CD8-positive, alpha-beta T cell (primary cell): ENCODE measurements at places on chromosomes 5 and 9.
A peak's percentile ranks its signal among the peaks of the same experiment; 100 is the strongest.

DNA sequence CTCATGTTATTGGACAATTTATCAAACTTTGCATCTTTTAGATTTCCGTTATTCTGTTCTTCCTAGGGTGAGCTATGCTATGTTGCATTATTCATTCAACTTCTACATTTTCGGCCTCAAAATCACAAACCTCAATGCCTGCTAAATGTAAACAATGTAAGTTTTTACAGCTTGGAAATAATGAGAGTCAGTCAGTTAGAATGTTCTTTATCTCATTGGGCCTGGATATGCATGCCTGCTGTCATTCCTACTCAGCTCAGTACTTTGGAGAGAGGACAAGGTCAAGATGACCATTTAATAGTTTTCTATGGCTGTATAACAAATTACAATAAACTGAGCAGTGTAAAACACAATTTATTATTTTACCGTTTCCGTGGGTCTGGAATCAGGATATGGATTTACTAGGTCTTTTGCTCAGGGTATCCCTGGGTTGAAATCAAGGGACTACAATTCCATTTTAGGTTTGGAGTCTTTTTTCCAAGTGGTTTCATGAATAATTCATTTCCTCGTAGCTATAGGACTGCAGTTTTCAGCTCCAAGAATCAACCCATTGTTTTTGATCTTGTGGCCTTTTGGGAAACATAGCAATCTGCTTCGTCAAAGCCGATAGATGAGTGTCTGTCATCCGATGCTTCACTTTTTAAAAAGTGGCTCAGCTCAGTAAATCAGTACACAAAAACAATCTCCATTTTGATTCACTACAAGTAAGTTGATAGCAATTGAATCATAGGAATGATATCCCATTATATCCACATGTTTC lies 1143.2 kb upstream of the CDH6 start:
- no peak for DNase-seq

- DNase-seq: peak; percentile 31
These were observed 601 bp downstream of the ERGIC1 start for GRCh38 chr5:172834415-172835289.

DNA sequence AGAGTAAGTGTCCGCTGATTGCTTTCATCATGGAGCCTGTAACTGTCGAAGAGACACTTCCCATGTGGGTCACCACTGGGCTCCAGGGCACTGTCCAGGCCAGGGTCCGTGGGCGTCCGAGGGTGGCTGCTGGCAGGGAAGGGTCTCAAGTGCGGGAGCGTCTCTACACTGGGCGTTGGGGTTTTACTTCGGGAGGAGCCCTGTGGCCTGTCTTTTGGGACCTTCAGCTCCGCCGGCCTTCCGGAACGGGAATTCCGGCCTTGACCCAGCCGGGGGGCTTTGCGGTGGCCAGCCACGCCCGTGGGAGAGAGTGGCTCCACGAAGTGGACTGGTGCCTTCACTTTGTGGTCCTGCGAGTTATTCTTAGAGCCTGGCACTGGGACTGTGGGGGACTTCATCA lies 86.2 kb downstream of the CAMSAP1 start:
- no peak for DNase-seq

DNA sequence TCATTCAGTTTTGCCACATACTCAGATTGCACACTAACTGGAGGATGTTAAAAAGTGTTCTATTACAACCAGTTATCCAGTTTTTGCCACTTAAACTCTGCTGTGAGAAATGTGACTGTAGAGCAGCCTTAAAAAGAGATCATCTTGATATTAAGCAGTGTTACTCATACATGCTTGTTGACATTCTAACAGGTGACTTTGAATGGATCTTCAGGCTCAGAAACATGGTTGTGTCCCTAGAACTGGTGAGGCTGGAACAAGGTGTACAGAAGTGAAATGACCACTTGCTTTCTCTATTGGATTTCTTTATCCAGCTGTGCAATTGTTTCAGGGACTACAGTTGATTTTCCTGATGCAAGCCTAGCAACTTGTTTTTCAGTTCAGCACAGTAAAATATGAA lies 166.1 kb upstream of the CCDC152 start:
- DNase-seq: no peak

- no peak for DNase-seq
These were observed 387.7 kb upstream of the IRX4 start for GRCh38 chr5:2270467-2270866.
